ENCODE measurements at places on chromosomes 12 and 14. TPM values are rescaled to one million over a fixed set of nuclear protein-coding genes. Genes with fewer than 3 reads are reported as not detected.
A peak's percentile ranks its signal among the peaks of the same experiment; 100 is the strongest.

DNA sequence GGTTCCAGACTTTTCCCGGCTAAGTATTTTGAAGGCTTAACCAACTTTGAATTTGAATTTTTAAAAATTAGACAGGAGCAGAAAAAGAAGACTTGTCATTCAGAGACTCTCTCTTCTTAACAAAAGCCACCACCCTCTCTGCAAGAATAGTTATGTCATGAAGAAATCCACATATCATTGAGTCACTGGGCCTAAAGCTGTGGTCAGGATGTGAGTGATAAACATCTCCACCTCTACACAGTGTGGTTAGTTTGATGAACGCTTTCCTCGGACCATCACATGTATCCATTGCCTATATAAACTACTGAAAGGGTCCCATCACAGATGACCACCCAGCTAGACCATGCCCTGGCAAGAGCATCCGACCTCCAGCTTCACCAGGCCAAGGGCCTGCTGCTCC lies 226.1 kb downstream of the KSR2 start:
- no peak for DNase-seq

- no peak for DNase-seq
Observed at GRCh38 chr12:132481345-132481744, 8.6 kb upstream of the FBRSL1 start.

DNA sequence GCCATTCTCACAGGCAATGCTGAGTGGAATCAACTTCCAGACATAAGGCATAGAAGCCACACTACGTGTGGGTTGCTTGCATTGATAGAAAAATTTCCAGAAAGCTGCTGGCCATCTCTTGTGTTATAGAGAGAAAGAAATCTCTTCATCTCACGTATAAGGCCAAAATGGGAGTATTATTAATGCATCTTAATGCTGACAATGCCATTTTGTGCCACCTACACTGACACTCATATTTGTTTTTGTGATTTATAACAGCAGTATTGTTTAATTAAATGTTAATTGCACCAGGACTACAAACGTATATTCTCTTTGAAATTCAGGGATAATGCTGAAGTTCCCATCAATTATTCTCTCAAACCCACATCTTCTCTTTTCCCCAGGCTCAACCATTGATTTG lies 56.1 kb upstream of the TMEM132D start:
- DNase-seq: no peak

DNA sequence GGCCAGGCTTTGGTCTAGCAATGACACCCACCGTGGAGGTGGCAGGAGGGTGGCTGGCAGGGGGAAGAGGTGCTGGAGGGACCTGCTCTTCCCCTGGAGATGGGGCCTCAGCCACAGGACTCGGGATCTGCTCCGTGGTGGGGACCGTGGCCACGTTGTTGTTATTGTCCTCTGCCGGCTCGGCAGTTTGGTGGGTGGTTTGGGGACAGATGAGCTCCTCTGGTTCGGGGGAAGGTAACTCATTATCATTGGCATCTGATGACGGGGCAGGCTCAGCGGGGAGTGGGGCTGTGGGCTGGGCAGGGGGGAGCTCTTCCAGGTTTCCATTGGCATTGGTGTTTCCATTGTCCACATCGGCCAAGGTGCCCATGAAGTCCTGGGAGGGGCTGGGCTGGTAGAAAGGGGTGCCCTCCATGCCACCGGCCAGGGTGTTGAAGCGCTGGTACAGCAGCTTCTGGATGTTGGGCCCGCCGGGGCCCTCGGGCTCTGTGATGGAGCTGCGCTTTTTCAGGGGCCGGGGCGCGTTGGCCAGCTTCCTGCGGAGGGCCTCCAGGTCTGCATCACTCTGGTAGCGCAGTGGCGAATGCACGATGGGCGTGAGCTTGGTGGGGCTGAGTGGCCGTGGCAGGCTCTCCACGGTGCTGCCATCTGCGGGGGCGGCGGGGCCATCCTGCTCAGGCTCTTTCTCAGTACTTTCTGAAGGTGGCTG lies 24.3 kb downstream of the ZFYVE21 start:
- DNase-seq: no peak

DNA sequence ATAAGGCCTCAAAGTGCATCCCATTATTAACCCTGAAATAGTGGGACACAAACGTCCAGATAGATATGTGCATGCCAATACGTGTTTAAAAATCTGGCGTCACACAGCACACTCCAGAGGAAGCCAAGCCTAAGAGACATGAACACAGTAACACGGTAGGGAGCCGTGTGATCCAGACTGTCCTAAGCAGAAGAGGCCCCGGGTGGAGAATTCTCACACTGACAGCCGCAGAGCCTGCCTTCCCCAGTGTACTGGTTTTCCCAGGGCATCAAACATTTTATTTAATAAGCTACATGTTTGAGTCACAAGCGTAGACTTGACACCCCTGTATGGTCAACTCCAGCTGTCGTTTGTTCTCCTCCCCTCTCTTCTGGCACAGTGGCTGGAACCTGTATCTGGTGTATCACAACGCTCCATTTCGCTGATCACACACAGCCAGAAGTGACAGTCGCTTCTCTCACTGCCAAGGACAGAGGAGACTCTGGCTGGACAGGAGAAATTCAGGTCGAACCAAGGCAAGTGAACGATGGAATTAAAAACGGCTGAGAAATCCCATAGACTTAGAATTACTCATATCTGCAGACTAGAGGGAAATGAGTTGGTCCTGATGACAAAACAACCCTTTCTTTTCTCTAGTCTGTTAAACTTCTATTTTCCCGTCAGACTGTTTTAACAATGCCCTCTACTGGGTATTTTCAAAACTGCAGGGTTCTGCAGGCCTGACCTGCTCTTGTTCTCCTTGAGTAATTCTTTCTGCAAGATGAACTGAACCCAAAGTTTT lies 359.9 kb downstream of the RGS6 start:
- DNase-seq: peak; percentile 87

DNA sequence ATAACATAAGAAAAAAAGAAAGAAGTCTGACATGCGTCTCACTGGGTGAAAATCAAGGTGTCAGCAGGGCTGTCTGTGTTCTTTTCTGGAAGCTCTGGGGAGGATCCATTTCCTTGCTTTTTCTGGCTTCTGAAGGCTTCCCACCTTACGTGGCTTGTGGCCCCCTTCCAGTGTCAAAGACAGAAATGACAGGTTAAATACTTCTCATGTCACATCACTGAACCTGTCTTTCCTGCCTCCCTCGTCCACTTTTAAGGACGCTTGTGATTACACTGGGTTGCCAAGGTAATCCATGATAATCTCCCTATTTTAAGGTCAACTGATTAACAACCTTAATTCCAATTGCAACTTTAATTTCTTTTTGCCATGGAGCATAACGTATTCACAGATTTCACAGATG lies 4.6 kb upstream of the PHC1 start:
- no peak for DNase-seq

DNA sequence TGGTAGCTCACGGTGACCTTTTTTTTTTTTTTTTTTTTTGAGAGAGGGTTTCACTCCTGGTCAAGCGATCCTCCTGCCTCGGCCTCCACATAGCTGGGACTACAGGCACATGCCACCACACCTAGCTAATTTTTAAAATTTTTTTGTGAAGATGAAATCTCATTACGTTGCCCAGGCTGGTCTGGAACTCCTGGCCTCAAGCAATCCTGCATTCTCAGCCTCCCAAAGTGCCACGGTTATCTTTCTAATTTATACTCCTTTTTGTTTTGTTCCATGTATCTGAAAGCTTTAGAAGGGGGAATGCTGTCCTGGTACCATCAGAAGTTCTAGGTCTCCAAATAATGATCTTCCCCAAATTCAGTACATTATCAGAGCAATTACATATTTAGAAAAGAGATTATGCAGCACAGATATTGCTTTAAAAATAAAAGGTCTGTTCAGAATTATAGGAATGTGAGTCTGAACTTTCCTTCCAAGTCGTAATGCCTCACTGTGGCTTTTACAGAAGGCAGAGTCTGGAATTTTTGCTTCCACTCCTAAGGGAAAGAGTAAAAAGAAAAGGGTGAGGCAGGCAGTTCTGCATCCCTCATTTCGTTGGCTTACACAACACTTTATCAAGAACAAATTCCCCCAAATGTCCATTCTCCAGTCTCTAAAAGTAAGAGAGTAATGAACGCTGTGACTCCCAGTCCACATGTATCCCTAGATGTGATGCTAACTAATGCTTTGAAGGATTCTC lies 73.0 kb downstream of the GCH1 start:
- no peak for DNase-seq

The ACOT4 gene
- not detected for total RNA-seq

The NANOG gene
- total RNA-seq: not detected

GRCh38 chr12:25615119-25615518 lies 62.0 kb upstream of the LMNTD1 start:
- peak; percentile 21 for DNase-seq

The GEMIN2 gene
- 36.0 TPM for total RNA-seq

DNA sequence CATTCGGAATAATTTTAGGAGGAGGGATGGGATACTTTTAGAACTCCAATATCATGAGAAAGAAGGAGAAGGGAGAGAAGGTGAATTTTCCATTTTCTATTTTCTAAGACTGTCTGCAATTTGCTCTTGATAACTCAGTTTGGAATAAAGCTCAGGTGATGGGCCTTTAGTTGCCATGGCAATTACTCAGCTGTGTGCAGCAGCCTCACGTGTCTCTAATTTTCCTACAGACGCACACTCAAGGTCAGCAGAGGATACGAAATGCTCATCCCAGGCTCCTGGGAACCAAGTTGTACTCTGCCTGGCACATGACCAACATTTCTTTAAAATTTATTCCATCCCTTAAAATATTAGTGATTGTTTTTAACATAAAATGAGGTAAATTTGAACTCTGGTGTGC lies 76.7 kb downstream of the TTC8 start:
- DNase-seq: no peak

The KRT78 gene
- 64.7 TPM for total RNA-seq

- DNase-seq: no peak
Observed at GRCh38 chr12:15545334-15545733, 223.0 kb downstream of the PTPRO start.

- no peak for DNase-seq
Observed at GRCh38 chr12:12720052-12720451, 2.9 kb downstream of the CDKN1B start.

DNA sequence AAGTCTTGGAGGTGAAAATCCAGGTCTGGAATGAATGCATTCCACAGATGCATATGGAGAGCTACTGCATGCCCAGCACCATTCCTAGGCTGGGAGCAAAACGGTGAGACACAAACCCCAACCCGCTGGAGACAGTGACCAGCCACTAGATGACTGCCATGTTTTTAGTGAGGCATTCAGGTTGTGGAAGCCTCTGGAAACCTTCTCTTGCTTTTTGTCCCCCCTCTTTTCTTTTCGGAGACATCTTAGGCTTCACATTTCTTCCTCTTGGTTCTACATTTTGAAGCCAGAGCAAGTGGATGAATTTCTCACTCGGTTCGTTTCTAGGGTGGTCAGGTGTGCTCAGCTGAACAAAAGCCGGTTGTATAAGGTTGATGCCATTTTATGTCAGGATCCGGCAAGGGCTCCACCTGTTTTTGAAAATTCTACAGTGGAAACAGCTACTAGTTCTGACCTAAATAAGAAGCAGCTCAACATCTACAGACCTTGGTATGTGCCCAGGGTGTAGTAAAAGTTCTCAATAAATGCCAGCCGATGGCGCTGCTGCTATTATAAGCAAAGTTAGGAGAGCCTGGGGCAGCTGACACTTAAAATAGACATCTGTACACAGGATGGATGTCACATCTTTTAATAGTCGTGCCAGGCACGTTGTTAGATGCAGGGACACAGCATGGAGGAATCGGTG lies 1.8 kb upstream of the ZNF839 start:
- peak; percentile 83 for DNase-seq

The PNMA1 gene
- total RNA-seq: 20.9 TPM

- DNase-seq: no peak
Observed at GRCh38 chr12:92478692-92479091, 224.1 kb upstream of the PLEKHG7 start.

DNA sequence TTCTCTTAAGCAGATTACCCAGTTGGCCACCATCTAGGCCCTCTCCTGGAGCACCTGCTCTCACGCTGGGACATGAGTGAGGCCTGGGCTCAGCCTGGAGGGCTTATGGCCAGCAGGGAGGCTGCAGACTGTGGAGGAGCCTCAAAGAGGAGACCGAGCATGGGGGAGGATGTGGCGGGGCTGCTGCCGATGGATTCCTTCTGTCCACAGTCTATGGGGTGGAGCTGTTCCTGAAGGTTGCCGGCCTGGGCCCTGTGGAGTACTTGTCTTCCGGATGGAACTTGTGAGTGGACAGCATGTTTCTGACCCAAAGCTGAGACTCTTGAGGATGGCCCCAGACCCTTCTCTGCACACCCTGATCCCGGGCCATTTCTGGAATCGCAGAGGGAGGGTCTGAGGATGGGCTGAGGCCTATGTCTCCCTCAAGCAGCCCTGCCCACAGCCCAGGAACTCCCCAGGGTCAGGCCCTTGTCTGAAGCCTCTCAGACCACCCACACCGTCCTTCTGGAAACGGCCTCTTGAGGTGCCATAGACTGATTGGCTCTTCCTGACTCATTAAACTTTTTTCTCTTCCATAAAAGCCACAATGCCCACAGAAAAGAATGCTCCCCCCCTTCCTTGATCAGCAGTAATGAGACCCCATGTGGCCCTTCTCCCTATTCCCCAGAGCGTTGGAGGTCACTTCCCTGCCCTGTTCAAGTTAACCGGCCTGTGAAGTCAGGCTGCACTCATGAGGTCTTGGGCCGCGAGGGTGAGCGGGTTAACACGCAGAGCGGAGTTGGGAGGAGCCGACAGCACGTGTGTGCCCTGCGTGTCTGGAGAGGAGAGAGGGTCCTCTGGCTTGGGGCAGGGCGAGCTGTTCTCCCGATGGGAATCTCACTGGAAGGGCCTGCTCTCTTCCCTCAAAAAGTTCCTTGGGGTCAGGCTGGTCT lies 49.0 kb downstream of the SLC8B1 start:
- DNase-seq: no peak

The KCNA5 gene
- total RNA-seq: 3.7 TPM

GRCh38 chr12:64034901-64035576 lies 187.1 kb downstream of the KICS2 start:
- no peak for DNase-seq

The AVPR1A gene
- 27.1 TPM for total RNA-seq

DNA sequence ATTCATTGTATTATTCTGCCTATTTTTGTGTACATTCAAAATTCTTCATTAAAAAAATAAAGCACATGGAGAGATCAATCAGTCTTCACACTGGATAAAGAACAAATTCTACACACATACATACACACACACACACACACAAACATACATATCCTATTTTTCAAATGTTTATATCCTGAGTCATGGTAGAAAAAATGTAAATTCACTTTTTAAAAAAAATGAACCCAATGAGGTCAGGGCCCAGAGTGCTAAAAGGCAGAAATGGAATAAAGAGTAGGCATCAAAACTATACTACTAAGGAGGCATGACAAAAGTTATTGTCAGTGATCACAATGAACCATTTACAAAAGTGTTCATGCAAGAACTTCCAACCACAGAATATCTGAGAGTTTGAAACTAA lies 17.3 kb downstream of the GALC start:
- DNase-seq: no peak

DNA sequence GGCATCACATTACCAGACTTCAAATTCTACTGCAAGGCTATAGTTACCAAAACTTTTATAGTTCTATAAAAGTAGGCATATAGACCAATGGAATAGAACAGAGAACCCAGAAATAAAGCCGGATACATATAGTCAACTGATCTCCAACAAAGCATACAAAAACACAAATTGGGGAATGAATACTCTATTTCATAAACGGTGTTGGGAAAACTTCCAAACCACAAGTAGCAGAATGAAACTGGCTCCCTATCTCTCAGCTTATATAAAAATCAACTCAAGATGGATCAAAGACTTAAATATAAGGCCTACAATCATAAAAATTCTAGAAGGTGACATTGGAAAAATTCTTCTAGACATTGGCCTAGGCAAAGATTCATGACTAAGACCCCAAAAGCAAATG lies 187.9 kb upstream of the PLXNC1 start:
- no peak for DNase-seq

- DNase-seq: no peak
Observed at GRCh38 chr14:63902375-63902976, 49.7 kb downstream of the SYNE2 start.

- no peak for DNase-seq
Observed at GRCh38 chr14:104933746-104934733, 9.4 kb downstream of the PLD4 start.

Data from tongue (tissue), 3 donors.